ENCODE measurements at places on chromosomes 7 and 10.

DNA sequence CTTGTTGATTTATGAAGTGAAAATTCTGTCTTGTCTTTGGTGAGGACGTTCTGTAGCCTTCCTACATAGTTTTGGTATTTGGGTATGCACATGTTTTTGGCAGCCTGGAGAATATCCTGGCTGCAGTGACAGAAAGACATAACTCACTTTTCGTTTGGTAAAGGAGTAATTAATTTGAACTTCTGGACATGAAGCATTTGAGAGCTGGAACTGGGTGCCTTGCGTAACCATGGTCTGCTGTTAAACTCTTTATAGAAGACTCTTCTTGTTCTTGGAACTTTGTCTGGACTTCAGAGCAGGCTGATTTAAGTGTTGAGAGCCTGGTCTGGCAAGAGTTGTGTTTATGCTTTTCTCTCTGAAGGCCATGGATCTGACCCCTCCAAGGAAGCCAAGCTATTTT is 231.3 kb downstream of the LRMDA start:
- no peak for DNase-seq

- no peak for DNase-seq
Observed at GRCh38 chr7:100472854-100473499, 6.0 kb downstream of the TSC22D4 start.

DNA sequence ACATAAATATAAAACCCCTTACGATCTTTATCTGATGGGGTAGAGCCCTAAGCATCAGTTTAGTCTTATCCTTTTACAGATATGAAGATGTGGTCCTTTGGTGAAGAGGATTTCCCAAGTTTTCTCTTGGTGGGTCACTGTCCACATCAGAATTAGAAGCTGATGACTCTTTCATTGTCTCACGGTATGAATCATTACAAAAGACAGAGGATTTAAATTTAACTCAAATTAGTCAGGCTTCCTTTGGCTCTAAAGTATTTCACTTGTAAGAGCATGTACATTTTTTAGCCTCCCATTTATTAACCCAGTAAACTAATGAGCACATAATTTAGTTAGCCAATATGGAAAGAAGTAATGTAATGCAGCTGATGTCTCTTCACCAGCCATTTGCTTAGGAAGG is 49.9 kb upstream of the TMEM26 start:
- no peak for DNase-seq

- DNase-seq: peak; percentile 79
Observed at GRCh38 chr7:39271402-39271801, 293.7 kb downstream of the POU6F2 start.

GRCh38 chr10:7157091-7157490 is 253.7 kb downstream of the SFMBT2 start:
- no peak for DNase-seq

GRCh38 chr7:10181996-10182395 is 791.7 kb upstream of the PHF14 start:
- DNase-seq: no peak

- no peak for DNase-seq
Observed at GRCh38 chr10:73561192-73561591, 29.9 kb downstream of the USP54 start.

GRCh38 chr7:69192134-69192533 is 406.1 kb upstream of the AUTS2 start:
- DNase-seq: no peak

GRCh38 chr7:122306320-122307227 is 2.0 kb upstream of the FEZF1 start:
- DNase-seq: no peak

DNA sequence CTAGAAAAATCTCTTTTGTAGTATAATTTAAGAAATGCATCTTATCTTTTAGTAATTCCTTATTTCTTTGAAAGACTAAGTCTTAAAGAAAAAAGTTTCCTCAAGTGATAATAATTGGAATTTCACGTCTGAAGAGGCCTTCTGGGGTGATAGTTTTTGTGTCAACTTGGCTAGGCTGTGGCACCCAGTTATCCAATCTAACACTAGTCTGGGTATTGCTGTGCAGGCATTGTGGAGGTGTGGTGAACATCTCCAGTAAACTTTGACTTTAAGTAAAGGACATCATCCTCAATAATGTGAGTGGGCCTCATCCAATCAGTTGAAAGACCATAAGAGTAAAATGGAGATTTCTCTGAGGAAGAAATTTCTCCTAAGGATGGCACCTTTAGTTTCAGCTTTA is 2.3 kb upstream of the TUBAL3 start:
- no peak for DNase-seq

DNA sequence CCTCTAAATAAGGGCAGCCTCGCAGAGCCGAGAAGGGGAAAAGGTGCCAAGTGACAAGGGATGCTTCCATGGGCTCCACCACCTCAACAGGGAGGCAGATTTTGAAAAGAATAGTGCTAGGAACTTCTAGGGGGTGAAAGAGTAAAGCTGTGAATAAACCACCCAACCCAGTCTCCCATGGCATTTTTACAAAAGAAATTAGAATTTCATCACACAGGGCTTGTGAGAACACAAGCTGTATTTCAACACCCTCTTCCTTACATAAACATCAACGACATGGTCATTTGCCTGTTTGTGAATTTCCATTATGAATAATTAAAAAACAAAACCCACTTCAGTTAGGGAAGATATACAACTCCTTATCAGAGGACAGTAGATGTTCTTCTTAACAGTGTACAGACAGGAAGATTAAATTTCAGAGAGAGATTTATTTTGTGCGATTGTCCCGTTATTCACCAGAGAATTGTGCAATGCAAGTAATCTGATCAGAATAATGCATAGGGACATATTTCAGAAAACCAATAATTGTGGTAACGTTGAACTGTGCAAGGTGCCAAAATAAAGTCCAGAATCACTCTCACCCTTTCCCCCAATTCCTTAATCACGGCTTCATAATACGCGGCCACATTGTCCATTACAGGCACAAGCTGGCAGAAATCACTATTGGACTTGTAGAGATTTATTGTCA is 207.8 kb upstream of the MGMT start:
- no peak for DNase-seq

DNA sequence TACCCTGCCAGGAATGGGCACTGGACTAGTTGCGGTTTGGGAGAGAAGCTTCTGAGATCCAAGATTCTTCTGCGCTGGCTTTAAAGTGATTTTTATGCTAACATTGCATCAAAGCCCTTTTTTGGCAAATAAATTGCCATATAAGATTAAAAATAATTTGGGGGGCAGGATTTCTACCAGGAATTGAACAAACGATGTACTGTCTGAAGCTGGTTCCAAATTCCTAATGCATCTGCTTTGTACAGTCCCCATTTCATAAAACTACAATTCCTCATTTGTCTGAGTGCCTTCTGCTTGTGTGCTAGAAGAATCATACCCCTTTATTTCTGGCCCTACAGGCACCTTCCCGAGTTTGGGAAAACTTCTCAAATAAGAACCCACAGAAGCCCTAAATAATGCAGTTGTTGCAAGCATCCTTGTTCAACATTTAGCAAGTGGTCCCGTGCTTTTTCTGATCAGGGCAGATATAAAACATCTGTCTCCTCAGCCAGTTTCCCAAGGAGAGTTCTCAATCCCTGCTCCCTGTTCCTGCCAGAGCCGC is 349.7 kb downstream of the PTEN start:
- DNase-seq: no peak

- DNase-seq: no peak
Observed at GRCh38 chr10:816958-817357, 114.5 kb downstream of the LARP4B start.

GRCh38 chr7:120731271-120731670 is 126.7 kb downstream of the TSPAN12 start:
- no peak for DNase-seq

- DNase-seq: peak; percentile 77
Observed at GRCh38 chr7:37920849-37921805, 687 bp downstream of the EPDR1 start.

DNA sequence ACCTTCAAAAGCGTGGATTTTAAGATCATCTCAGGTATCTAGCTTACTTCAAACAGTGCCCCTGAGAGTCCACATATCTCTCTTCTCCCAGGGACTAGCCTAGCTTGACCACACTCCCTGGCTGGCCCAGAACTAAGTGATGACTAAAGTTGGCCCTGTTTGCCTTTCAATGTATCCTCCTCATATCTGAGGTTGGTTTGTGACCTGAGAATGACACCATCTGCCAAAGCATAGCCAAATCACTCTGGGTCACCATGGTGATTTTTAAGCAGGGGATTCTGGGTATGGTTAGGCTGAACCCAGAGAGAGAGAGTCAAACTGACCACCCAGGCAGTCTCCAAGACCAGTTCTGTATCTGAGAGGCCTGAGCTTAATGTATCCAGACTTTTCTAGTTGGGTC is 16.2 kb downstream of the CNNM1 start:
- no peak for DNase-seq

- DNase-seq: no peak
Observed at GRCh38 chr7:34487391-34488115, 170.5 kb upstream of the NPSR1 start.

- DNase-seq: no peak
Observed at GRCh38 chr10:124602121-124602561, 140.5 kb downstream of the LHPP start.

- DNase-seq: no peak
Observed at GRCh38 chr7:47730142-47730541, 148.2 kb upstream of the TNS3 start.

GRCh38 chr7:113158756-113159155 is 40.4 kb upstream of the SMIM30 start:
- DNase-seq: no peak

- no peak for DNase-seq
Observed at GRCh38 chr10:3882855-3883254, 97.8 kb upstream of the KLF6 start.

GRCh38 chr7:37815671-37816371 is 32.6 kb upstream of the NME8 start:
- DNase-seq: no peak

DNA sequence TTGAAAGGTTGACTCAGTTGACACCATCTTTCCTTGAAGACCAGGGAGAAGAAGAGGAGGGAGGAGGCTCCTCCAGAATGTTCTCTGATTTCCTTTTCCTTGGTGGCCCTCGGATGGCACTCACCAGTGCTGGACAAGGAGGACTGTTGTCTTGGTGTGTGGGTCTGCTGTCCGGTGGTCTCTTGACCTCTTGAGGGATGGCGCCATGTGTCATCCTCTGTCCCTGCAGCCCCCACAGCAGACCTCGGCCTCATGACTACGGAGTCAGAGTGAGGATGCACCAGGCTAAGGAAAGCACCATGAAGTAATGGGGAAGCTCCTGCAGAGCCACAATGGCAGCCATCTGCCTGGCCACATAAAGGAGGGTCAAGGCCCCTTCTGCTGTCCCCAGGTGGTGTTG is 475.0 kb downstream of the GLRX3 start:
- DNase-seq: no peak

DNA sequence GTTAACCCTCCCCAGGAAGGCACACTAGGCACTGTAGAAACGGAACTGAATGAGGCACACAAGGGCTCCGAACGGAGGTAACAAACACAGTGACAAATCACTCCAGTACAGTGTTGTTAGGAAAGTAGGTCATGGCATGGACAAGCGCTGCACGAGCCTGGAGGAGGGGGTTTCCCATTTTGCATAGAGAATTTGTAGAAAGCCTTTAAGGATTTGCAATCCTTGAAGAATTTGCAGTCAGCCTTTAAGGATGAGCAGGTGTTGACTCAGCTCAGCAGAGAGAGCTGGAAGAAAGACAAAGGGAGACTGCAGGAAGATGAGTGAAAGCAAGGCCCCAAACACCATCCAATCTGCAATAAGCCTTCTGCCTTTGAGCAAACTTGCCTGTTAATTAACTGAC is 51.1 kb upstream of the PPP1R3C start:
- no peak for DNase-seq

GRCh38 chr7:142896151-142896550 is 10.6 kb upstream of the TRPV6 start:
- DNase-seq: no peak

GRCh38 chr7:16098585-16099179 is 322.7 kb downstream of the CRPPA start:
- DNase-seq: peak; percentile 39

DNA sequence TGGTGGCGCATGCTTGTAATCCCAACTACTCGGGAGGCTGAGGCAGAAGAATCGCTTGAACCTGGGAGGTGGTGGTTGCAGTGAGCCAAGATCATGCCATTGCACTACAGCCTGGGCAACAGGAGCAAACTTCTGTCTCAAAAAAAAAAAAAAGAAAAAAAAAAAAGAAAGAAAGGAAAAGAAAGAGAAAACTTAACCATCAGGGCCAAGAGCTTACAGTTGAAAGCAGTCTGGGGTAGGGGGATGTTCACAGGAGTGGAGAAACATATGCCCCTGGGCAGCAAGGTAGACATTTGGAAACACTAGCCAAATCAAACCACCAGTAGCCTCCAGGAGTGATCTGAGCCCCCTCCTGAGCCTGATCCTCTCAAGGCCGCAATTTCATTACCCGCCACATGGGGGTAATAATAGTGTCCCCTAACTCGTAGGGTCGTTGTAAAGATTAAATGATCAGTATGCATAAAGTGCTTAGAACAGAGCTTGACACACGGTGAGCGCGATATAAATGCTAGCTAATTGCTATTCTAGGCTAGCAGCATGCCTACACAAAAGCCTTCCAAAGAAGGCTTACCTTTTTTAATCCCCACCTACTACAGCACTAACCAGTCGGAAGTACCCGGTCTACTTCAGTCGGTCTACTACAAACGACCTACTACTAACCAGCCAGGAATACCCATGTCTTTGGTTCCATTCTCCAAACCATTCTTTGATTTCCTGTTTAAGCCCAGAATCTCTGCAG is 274.3 kb upstream of the NEBL start:
- peak; percentile 41 for DNase-seq

DNA sequence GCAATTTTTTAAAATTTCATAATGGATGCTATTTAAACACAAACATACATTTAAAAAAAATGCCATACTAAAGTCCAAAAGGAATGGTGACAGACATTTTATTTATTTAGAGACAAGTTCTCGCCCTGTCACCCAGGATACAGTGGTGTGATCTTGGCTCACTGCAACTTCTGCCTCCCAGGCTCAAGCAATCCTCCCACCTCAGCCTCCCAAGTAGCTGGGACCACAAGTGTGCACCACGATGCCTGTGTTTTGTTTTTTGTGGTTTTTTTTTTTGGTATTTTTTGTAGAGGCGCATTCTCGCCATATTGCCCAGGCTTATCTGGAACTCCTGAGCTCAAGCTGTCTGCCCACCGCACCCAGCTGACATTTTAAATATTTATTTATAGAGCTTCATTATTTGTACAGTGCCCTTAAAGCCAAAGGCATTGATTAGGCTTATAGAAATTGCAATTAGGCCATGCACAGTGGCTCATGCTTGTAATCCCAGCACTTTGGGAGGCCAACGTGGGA is 703.5 kb downstream of the AUTS2 start:
- no peak for DNase-seq
